ENCODE measurements at places on chromosomes 6 and 20.

- no peak for DNase-seq
Observed at GRCh38 chr6:170503414-170503761, 49.7 kb downstream of the PSMB1 start.

DNA sequence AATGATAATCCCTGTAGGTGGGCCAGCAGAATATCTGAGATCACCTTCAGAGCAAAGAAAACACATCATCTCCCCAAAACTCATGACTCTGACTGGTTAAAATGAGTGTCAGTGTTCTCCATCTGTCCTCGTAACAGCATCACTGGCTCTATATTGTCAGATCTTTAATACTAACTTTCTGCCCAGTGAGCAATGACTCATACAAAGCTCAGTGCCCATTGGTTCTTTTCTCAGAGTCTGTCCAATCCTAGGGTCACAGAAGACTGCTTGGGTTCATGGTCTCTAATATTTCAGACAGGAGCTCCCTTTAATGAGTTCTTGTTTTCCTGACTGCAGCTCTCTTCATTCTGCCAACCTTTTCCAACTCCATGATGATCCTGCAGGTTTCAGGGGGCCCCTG lies 36.4 kb downstream of the HLA-DPB1 start:
- no peak for DNase-seq

GRCh38 chr6:5506149-5506548 lies 244.8 kb downstream of the FARS2 start:
- DNase-seq: no peak

- DNase-seq: no peak
Observed at GRCh38 chr20:62588458-62589149, 53.7 kb upstream of the SLCO4A1 start.

DNA sequence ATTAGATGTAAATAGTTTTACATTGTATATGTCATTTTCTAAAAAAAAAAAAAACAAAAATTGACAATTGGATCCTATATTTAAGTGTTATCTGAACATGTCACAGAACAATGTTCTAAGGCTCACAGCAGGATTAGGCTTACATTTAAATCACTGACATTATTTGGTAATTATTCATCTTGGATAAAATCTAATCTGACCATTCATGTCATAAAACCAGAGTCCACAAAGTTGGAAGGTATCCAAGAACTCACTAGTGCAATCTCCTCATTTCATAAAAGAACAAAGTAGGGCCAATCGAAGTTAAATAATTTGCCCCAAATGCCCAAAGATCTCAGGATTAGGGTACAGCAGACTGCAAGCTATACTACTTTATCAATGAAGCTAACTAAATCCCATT lies 73.0 kb downstream of the PDSS2 start:
- DNase-seq: no peak

GRCh38 chr6:3208098-3208774 lies 19.2 kb downstream of the TUBB2B start:
- no peak for DNase-seq

- no peak for DNase-seq
Observed at GRCh38 chr6:5082487-5083306, 2.4 kb upstream of the PPP1R3G start.

All from activated T-helper 1 cell treated with Interleukin-2 at 50 U/mL for 16 hours (primary cell).